AG09309 (cell line): ENCODE measurements at places on chromosomes 2 and 18.
A peak's percentile ranks its signal among the peaks of the same experiment; 100 is the strongest.

DNA sequence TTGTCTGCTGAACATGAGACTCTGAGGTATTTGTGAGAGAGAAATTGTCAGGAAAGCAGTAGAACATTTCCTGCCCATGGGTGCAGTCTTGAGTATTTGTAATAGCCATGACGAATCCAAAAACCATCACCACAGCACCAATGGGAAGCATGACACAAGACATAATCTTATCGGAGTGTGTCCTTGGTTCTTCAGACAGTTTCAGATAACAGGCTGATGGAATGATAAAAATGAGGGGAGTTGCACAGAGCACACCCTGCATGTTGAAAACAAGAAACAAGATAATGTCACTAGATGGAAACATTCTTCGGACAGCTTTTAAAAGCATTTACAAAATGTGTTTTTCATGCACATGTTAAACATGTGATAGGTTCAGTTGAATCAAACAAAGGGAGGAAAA is 56.9 kb downstream of the SLC38A11 start:
- DNase-seq: peak; percentile 34

DNA sequence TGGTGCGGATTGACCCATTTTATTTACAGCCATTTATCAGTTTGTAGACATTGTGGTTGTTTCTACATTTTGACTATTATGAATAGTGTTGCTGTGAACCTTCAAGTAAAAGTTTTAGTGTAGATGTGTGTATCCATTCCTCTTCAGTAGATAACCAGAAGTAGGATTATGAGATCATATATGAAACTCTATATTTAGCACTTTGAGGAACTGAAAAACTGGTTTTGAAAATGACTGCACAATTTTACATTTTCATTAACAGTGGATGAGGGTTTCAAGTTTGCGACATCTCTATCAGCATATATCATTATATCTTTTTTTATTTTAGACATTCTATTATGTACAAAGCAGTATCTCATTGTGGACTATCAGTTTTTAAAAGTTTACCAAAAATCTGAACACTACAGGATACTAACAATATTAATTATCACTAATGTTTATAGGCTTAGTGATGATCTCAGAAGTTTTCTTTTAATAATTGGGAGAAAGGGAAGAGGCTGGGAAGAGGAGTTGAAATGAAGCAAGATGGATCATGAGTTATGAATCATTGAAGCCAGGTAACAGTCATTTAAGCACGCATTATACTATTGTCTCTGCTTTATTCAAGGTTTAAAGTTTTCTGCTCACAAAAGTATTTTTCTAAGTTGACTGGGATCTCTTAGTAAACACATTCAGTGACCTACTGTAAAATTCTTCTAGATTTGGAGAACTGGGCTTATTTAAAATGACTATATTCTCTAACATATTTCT is 329.0 kb upstream of the LRATD1 start:
- no peak for DNase-seq

- DNase-seq: no peak
Measured at GRCh38 chr18:35463050-35463449, 34.7 kb downstream of the INO80C start.

DNA sequence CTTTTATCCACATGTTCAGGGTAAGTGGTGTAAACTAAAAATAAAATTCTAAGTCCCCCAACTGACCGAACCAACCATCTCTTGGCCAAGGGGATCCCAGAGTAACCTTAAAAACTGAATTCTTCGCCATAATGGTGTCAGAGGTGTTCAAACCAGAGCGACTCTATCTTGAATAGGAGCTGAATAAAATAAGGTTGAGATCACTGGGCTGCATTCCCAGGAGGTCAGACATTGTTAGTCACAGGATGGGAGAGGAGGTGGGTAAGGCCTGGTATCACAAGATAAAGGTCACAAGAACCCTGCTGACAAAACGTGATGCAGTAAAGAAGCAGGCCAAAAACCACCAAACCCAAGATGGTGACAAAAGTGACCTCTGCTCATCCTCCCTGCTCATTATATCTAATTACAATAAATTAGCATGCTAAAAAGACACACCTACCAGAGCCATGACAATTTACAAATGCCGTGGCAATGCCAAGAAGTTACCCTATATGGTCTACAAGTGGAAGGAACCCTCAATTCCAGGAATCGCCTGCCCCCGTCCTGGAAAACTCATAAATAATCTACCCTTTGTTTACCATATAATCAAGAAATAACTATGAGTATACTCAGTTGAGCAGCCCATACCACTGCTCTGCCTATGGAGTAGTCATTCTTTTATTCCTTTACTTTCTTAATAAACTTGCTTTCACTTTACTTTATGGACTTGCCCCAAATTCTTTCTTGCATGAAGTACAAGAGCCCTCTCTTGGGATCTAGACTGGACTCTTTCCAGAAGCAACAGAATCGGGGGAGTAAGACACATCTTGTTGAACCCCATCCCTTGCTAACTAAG is 302.4 kb downstream of the STK39 start:
- DNase-seq: no peak

DNA sequence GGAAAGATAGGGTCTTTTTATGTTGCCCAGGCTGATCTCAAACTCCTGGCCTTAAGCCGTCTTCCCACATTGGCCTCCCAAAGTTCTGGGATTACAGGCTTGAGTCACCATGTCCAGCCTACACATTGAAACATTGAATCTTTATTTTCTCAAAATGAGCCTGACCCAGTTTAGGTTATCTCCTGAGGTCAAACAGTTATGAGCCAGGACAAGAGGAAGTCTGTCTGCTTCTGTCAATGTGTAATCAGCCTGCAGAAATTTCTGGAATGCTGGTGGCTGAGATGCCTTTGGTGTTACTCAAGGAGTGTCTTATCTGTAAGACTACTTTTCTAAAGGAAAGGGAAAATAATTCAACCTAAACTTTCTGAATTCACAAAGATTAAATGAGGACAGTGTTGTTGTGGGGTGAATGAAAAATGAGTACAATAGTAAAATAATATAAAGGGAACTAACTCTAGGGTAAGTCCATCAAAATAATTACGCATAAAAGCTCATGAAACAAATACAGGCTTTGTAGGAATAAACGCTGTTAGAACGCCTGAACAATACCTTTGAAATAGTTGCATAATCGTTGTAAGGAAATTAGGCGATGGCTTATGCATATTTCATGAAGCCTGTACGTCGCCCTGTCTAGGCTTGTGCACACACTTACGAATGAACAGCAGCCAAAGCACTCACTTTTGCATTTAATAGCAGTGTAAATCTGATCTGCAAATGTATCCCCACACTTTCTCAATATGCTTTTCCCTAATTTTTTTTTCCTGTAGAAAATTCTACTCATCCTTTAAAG is 260.8 kb downstream of the RDH14 start:
- DNase-seq: peak; percentile 67
